ENCODE measurements at places on chromosomes 3 and 15.

- DNase-seq: no peak
Observed at GRCh38 chr15:56920367-56920627, 1.9 kb downstream of the TCF12 start.

GRCh38 chr3:76147846-76148245 is 362.5 kb upstream of the ZNF717 start:
- DNase-seq: no peak

- peak; percentile 64 for DNase-seq
Observed at GRCh38 chr3:136819731-136820679, 1.1 kb downstream of the SLC35G2 start.

DNA sequence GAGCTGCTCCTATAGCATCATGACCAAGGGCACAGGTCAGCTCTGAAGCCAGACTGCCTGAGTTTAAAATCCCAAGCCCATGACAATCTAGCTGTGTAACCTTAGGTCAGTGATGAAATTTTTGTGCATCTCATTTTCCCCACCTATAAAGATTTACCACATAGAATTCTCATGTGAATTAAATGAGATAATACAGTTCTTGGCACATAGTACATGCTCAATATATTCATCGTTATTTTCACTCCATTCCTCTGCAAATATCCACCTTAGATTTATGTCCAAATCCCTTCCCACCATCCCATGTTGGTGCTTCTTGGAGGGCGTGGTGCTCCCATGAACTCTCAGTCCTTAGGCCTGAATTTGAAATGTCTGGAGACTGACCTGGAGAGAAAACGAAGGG is 300.1 kb downstream of the TLE3 start:
- DNase-seq: no peak

GRCh38 chr15:92831655-92832328 is 68.3 kb upstream of the CHD2 start:
- peak; percentile 87 for DNase-seq

DNA sequence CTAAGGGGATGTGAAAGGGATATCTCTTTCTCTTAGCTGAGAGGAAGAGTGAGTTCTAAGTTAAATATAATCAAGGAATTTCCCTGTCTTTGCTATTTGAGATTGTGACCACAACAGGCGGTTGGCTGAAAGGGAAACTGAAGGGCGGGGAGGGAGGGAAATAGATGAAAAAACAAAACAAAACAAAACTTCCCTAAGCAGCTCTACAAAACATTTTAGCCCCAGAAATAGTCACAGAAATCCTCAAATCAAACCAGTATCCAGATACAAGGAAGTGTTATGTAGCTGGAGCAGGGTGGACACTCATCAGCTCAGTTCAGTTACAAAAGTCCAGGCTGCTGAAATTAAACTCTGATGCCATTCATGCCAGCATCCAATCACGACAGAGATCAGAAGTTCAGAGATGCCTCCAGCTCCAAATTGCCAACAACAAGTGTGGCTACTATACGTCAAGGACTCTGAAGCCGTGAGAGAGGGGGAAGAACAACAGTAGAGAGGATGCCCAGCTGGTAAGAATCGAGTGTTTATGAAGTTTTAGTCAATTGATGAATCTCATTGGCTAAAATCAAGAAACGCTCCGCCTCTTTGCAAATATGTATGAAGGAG is 319 bp upstream of the TP63 start:
- DNase-seq: no peak

- no peak for DNase-seq
Observed at GRCh38 chr3:126063358-126063965, 20.5 kb downstream of the SLC41A3 start.

DNA sequence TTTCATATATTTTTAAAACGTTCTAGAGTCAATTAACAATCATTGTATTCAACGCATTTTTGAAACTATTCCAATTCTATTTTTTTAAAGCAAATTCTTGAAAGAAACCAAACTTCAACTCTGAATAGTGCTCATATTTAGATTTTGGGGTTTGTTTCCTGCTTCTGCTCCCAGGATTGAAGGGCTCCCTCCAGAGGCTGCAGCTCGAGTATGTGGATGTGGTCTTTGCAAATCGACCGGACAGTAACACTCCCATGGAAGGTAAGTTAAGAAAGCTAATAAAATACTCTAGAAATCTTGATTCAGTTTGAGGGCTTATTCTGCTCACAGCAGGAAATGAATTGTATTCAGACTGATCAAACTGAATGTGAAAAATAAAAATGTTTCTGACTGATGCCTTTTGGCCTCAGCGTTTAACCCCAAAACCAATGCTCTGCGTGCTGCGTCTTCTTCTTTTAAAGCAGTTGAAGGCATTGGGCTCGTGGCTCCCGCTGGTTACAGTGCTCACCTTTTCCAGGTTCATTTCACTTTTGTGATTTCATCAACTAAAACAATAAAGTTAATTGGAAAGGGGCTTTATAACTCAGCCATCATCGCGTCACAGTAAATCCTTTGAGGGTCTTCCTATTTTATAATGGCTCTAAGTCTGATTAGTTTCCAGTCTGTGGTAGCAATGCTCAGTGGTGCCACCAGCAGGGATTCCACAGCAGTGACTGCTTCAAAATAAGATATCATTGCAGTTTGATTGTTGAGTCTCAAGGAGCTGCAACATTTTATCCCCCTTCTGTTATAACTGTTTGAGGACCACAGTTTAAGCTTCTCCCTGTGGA is 80.1 kb downstream of the SSR3 start:
- DNase-seq: no peak
